ENCODE measurements at places on chromosomes 4 and X.

DNA sequence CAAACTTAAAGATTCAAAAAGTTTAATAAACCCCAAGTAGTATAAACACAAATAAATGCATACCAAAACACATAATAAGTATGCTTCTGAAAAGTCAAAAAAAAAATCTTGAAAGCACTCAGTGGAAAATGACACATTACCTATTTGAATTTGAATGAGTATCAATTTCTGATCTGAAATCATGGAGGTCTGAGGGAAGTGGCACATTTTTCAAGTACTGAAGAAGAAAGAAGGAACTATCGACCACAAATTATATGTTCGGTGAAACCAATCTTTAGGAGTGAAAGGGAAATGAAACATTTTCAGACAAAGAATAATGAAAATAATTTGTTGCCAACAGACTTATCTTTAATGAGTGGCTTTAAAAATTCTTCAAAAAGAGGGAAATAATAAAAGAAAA is 12.1 kb upstream of the F9 start:
- H3K4me3 ChIP-seq = no peak overlapping the region
- H3K36me3 ChIP-seq = no peaks in the 10 kb centered on the region
- DNase-seq = no peak
- no peaks in the 10 kb centered on the region for H3K4me1 ChIP-seq
- H3K27ac ChIP-seq = no peak overlapping the region

GRCh38 chrX:10208953-10209352 is 52.2 kb downstream of the CLCN4 start:
- H3K36me3 ChIP-seq = no peaks in the 10 kb centered on the region
- no peak for DNase-seq
- no peaks in the 10 kb centered on the region for H3K27me3 ChIP-seq
- no peak overlapping the region for H3K4me3 ChIP-seq
- no peaks in the 10 kb centered on the region for H3K4me1 ChIP-seq
- H3K27ac ChIP-seq = no peak overlapping the region

DNA sequence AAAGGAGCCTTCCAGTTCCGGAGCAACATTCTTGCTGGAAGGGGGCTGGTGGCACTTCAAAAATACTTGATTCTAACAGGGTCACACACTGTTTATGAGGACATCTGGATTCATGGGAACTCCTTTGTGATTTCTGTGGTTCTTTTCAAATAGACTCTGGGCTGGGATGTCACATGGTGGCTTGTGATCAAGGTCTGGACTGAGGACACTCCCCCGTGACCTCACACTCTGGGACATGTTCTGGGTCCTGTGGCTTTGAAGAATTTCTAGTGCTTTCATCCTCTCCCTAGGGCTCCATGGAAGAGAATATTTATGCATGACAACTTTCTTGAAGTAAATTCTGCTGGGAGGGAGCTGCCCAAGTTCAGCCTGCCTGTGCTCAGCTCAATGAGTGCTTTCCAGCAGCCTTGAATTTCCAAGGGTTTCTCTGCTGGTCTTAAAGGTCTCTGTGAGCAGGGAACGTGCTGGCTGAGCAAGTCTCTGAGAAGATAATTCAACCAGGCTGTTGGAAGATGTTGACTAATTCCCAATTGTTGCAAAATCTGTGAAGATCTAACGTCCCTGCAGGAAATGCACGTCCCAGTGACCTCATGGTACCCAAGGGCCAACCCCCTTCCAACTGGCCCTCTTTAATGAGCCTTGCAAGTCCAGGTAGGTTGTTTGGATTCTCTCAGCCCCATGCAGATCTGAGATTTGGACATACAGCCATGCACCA is 36.3 kb downstream of the GPR143 start:
- H3K4me1 ChIP-seq = no peaks in the 10 kb centered on the region
- no peak overlapping the region for H3K27ac ChIP-seq
- DNase-seq = no peak
- no peaks in the 10 kb centered on the region for H3K36me3 ChIP-seq
- H3K27me3 ChIP-seq = peaks cover 2% of the 10 kb centered on the region
- no peak overlapping the region for H3K4me3 ChIP-seq

GRCh38 chrX:45788941-45789348 is 588.3 kb upstream of the DIPK2B start:
- no peaks in the 10 kb centered on the region for H3K27me3 ChIP-seq
- H3K27ac ChIP-seq = peak overlapping the region; percentile 60

DNA sequence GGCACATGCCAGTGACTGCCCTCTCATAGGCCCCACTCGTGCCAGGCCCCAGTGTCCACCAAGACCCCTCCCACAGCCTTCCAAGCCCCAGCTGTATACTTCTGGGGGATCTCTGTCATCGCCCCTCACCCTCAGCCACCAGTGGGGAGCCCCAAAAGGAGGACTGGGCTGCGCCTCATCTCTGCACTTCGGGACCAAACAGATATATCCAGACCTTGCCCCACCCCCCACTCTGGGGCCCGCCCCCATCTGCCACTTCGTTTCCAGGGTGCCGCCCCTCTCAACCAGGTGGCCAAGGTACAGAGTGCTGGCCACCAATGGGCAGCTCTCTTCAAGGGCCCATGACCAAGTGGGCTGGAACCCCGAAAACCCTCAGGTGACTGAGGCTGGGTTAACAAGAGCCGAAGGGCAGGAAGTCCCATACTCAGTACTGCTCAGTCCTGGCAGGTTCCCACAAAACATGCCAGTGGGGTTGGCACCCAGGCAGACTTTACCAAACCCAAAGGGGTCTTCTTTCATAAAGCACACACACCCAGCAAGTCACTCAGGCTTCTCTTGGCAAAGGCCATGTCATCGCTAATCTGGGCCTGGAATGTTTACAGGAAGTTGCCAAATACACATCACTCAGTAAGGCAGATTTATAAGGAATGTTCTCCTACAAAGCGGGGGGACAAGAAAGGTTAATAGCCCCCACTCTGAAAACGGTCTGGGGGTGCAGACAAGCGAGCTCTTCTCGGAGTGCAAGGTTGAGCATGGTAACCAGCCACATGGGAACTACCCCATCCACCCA is 4.4 kb downstream of the ZFYVE28 start:
- H3K27me3 ChIP-seq = no peaks in the 10 kb centered on the region
- peaks cover 59% of the 10 kb centered on the region for H3K4me1 ChIP-seq
- H3K27ac ChIP-seq = peak overlapping the region; percentile 97
- H3K4me3 ChIP-seq = peak overlapping the region; percentile 66
- peaks cover 2% of the 10 kb centered on the region for H3K36me3 ChIP-seq
- peak; percentile 74 for DNase-seq

DNA sequence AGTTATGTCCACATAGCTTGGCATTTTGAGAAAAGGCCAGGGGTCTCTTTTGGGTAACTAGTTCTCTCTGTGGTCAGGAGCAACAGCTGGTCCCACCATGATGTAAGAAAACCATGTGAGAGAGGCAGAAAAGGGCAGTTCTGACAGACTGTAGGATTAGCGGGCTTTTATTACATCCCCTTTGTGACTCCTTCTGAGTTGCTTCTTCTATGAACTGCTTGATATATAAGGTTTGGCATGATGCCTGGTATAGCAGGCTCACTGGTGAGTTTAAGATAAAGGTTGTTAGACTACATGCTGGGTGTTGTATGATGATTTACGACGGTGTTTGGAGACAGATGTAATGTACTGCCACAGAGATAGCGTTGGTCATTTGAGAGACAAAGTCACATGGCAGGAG is 2308.1 kb upstream of the AGA start:
- H3K27ac ChIP-seq = no peak overlapping the region
- DNase-seq = no peak
- H3K36me3 ChIP-seq = no peaks in the 10 kb centered on the region
- no peaks in the 10 kb centered on the region for H3K4me1 ChIP-seq
- no peaks in the 10 kb centered on the region for H3K27me3 ChIP-seq
- no peak overlapping the region for H3K4me3 ChIP-seq
